Stomach (tissue), 19 donors: ENCODE measurements at places on chromosomes 5 and 9. TPM values are rescaled to one million over a fixed set of nuclear protein-coding genes. Genes with fewer than 3 reads are reported as not detected.
A peak's percentile ranks its signal among the peaks of the same experiment; 100 is the strongest.

Gene PCDHGC3
- total RNA-seq, result 7.6 TPM

Gene DRD1
- not detected for total RNA-seq

Gene DNM1
- total RNA-seq, result 60.8 TPM

Gene LHX2
- not detected for total RNA-seq

Gene LIFR
- total RNA-seq, result 75.1 TPM

Gene ELOVL7
- total RNA-seq, result 3.3 TPM

Gene RNF145
- total RNA-seq, result 96.9 TPM

Gene CDC23
- 3.5 TPM for total RNA-seq

Gene PTPN3
- total RNA-seq, result 15.4 TPM

GRCh38 chr5:149802809-149803552 lies 72.9 kb downstream of the PPARGC1B start:
- peaks cover 76% of the 10 kb centered on the region for H3K4me1 ChIP-seq
- no peaks in the 10 kb centered on the region for H3K27me3 ChIP-seq
- H3K4me3 ChIP-seq, result no peak overlapping the region
- no peak overlapping the region for H3K27ac ChIP-seq

- H3K27me3 ChIP-seq, result peaks cover 100% of the 10 kb centered on the region
- DNase-seq, result no peak
- no peak overlapping the region for H3K27ac ChIP-seq
- H3K36me3 ChIP-seq, result no peaks in the 10 kb centered on the region
- peaks cover 60% of the 10 kb centered on the region for H3K4me1 ChIP-seq
These were observed 2.1 kb upstream of the DMRT3 start for GRCh38 chr9:974031-974995.

DNA sequence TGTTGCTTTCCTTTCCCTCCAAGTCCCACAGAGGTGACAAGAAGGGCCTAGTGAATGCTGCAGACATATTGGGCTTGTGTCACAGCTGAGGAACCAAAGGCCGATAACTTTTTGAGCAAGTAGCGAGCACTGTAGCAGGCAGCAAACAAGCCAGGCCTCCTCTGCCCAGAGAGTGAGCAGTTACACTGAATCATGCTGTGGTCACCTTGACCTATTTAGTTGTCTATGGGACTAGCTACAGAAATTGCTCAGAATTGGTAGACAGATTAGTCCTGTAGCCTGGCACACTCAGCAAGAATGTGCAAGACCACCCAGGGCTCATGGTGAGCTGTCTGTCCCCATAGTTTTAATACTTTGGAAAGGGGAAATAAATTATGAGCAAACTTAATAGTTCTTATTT lies 25.2 kb downstream of the ZCCHC9 start:
- no peak for DNase-seq
- H3K27me3 ChIP-seq, result no peaks in the 10 kb centered on the region
- H3K4me3 ChIP-seq, result no peak overlapping the region
- H3K36me3 ChIP-seq, result no peaks in the 10 kb centered on the region
- H3K27ac ChIP-seq, result no peak overlapping the region

DNA sequence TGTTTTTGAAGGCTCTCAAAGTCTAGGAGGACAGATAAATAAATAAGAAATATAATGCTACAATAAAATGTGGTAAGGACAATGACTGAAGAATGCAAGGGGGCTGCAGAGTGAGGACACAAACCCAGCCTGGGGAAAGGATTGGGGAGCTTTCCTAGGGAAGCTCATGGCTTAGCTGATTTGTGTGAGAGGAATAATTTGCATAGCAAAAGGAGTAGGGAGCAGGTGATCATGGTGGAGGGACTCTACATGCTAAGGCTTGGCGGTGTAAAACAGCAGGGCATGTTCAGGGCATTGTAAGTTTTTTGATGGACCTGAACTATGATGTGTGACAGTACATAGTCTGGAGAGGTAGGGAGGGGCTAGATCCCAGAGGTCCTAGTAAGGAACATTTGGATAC lies 49.5 kb upstream of the CLINT1 start:
- no peaks in the 10 kb centered on the region for H3K36me3 ChIP-seq
- H3K4me3 ChIP-seq, result no peak overlapping the region
- DNase-seq, result no peak
- H3K4me1 ChIP-seq, result peaks cover 10% of the 10 kb centered on the region

GRCh38 chr5:179732918-179733771 lies 523 bp downstream of the MAML1 start:
- peak overlapping the region; percentile 99 for H3K27ac ChIP-seq
- H3K4me1 ChIP-seq, result peaks cover 33% of the 10 kb centered on the region
- H3K4me3 ChIP-seq, result peak overlapping the region; percentile 87
- no peaks in the 10 kb centered on the region for H3K27me3 ChIP-seq
- peaks cover 27% of the 10 kb centered on the region for H3K36me3 ChIP-seq

DNA sequence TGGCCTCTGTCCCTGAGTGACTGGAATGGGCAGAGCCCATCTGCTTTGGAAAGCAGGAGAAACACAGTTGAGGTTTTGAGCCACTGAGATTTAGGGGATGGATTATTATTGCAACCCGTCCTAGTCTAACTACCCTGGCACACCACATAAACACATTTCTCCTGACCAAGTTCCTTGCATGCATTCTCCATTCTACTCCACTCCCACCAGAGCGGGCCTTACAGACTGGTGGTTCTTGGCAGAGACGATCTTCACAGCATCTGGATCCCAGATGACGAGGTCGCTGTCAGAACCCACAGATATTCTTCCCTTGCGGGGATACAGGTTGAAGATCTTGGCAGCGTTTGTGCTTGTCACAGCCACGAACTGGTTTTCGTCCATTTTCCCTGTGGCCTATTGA lies 111.0 kb downstream of the DPYSL3 start:
- no peak overlapping the region for H3K27ac ChIP-seq
- peaks cover 71% of the 10 kb centered on the region for H3K36me3 ChIP-seq
- no peak for DNase-seq
- no peak overlapping the region for H3K4me3 ChIP-seq
- no peaks in the 10 kb centered on the region for H3K27me3 ChIP-seq

- H3K4me3 ChIP-seq, result no peak overlapping the region
- peaks cover 34% of the 10 kb centered on the region for H3K4me1 ChIP-seq
- H3K27me3 ChIP-seq, result no peaks in the 10 kb centered on the region
- peaks cover 71% of the 10 kb centered on the region for H3K36me3 ChIP-seq
- peak; percentile 85 for DNase-seq
These were observed 20.6 kb downstream of the DYNC2I2 start for GRCh38 chr9:128636024-128636390.

DNA sequence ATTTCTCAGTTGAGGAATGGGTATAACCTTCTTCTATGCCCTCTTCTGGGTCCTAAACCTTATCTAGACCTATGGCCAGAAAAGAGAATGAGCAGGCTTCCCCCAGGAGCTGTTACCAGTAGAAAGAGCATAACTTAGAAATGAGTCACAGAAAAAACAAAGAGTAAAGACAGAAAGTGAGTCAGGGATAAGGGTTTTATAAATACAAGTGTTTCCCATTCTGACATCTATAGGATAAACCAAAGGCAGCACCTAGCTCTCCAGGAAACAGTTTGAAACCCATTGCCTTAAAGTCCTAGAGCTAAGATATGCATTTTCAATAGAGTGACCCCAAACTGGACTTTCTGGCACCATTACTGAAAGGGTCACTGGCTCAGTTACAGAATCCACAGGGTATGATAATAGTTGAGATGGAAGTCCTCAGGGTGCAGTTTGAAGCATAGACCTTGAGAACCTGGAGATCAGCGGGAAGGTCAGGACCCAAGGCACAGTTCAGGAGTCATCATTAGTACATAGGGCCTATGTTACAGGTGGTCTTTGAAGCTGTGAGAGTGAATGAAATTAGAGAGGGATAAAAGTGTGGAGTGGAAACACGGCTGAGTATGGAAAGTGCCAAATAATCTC lies 42.7 kb upstream of the LIFR start:
- no peak overlapping the region for H3K4me3 ChIP-seq
- H3K4me1 ChIP-seq, result peaks cover 39% of the 10 kb centered on the region

GRCh38 chr9:95494416-95495371 lies 22.1 kb downstream of the PTCH1 start:
- DNase-seq, result peak; percentile 58
- H3K27ac ChIP-seq, result peak overlapping the region; percentile 70
- no peaks in the 10 kb centered on the region for H3K27me3 ChIP-seq
- H3K4me3 ChIP-seq, result no peak overlapping the region
- H3K4me1 ChIP-seq, result peaks cover 39% of the 10 kb centered on the region

- DNase-seq, result no peak
- H3K36me3 ChIP-seq, result no peaks in the 10 kb centered on the region
- no peaks in the 10 kb centered on the region for H3K4me1 ChIP-seq
- H3K27ac ChIP-seq, result no peak overlapping the region
- H3K27me3 ChIP-seq, result peaks cover 35% of the 10 kb centered on the region
These were observed 77.5 kb upstream of the XPA start for GRCh38 chr9:97774673-97775072.

DNA sequence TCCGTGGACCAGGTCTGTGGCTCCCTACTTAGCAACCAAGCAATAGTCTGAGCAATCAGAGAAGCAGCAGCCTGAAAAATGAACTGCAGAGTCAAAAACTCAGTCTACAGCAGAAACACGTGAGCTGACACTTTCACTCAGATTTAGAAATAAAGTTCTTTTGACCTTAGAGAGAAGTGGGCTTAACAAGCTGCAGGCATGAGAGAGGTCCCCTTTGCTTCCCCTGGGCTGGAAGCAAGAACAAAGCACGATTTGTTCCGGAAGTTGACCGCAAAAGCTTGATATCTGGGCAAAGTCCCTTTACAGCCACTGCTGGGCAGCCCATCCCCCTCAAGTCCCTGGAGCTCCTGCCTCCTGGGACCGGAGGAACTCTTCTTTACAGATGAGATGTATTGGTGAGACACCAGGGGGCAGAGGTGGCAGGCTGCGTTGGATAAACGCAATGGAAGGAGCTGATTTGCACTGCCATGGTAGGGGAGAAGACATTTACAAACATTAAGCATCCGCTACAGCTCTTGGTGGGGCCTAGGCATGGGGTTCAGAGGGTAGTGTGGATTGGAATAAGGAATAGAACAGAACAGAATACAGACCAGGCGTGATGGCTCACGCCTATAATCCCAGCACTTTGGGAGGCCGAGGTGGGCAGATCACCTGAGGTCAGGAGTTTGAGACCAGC lies 5.8 kb upstream of the SOWAHA start:
- no peaks in the 10 kb centered on the region for H3K27me3 ChIP-seq
- no peak overlapping the region for H3K4me3 ChIP-seq
- DNase-seq, result peak; percentile 77

- no peaks in the 10 kb centered on the region for H3K27me3 ChIP-seq
- no peaks in the 10 kb centered on the region for H3K4me1 ChIP-seq
- no peak overlapping the region for H3K27ac ChIP-seq
- H3K4me3 ChIP-seq, result no peak overlapping the region
- no peaks in the 10 kb centered on the region for H3K36me3 ChIP-seq
These were observed 6.3 kb upstream of the EQTN start for GRCh38 chr9:27303219-27303618.

DNA sequence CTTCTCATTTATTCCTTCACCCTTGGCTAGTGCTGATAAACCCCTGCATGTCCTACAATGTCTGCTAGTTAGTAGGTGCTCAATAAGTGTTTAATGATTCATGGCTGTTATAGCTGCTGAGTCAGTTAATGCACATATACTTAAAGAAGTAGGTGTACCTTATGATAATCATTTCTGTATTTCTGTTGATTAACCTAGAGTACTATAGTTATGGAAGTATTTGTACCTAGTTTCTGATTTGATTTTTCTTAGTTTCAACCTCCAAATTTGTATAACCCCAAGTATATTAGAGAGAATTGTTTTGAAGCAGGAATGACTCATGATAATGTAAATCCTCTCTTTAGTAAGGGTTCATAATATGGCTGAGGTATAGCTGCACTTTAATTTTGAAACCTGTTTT lies 8.9 kb downstream of the SMAD5 start:
- no peak overlapping the region for H3K4me3 ChIP-seq
- H3K4me1 ChIP-seq, result peaks cover 28% of the 10 kb centered on the region
- H3K27ac ChIP-seq, result no peak overlapping the region
- no peaks in the 10 kb centered on the region for H3K36me3 ChIP-seq
- no peak for DNase-seq

DNA sequence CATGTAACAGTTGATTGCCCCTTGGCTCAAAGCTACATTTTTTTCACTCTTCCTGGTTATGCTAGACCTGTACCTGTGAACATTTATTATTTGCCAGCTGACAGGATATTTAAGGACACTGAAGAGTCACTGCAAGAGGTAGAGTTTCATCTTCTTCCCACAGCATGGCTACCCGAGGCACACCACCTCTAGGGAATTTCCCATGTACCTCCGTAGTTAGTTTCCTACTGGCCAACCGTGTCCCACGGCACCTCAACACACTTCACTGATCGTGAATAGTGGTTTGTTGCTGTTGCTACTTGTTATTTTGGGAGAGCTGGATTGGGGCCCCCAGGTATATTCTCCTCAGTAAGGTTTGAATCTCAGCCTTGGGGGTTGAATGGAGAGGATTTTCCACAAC lies 648.6 kb downstream of the SEMA5A start:
- no peak overlapping the region for H3K27ac ChIP-seq
- H3K36me3 ChIP-seq, result no peaks in the 10 kb centered on the region
- no peaks in the 10 kb centered on the region for H3K4me1 ChIP-seq
- no peak overlapping the region for H3K4me3 ChIP-seq
- H3K27me3 ChIP-seq, result no peaks in the 10 kb centered on the region

- no peaks in the 10 kb centered on the region for H3K27me3 ChIP-seq
- H3K4me1 ChIP-seq, result no peaks in the 10 kb centered on the region
These were observed 16.7 kb upstream of the HSPB3 start for GRCh38 chr5:54438620-54439389.

DNA sequence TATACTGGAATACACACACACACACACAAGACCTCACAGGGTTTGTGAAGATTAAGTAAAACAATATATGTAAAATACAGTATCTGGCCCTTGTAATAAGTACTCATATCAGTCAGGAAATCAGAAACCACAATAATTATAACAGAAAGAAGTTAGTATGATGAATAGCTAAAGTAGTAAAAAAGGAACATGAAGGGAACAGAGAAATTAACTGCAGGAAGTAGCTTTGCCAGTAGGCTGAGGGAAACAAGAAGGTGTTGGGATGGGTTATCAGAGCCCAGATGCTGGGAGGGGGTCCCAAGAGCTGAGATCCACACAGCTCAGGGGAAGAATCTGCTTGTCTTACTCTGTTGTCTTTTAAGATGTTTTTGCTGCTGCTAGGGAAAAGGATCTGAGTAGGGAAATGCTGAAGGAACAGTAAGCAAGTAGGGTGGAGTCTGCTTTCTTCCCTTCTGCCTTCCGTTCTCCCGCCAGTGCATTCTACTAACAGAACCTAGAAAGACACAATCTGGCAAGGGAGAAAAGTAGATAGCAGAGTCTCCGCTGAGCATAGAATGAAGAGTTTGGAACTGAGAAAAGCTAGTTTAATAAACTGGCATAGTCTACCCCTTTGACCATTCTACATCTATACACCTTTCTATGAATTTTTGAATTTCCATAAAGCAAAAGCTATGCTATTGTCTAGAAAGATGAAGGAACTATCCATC lies 55.3 kb upstream of the ALDH1A1 start:
- no peaks in the 10 kb centered on the region for H3K27me3 ChIP-seq
- no peaks in the 10 kb centered on the region for H3K4me1 ChIP-seq
- H3K36me3 ChIP-seq, result no peaks in the 10 kb centered on the region
- no peak for DNase-seq
- H3K4me3 ChIP-seq, result no peak overlapping the region

GRCh38 chr5:32779754-32780415 lies 68.8 kb downstream of the NPR3 start:
- no peak overlapping the region for H3K4me3 ChIP-seq
- H3K27ac ChIP-seq, result no peak overlapping the region
- H3K36me3 ChIP-seq, result no peaks in the 10 kb centered on the region
- H3K4me1 ChIP-seq, result no peaks in the 10 kb centered on the region
- DNase-seq, result no peak
- no peaks in the 10 kb centered on the region for H3K27me3 ChIP-seq
